ENCODE measurements at places on chromosomes 1 and 21.

DNA sequence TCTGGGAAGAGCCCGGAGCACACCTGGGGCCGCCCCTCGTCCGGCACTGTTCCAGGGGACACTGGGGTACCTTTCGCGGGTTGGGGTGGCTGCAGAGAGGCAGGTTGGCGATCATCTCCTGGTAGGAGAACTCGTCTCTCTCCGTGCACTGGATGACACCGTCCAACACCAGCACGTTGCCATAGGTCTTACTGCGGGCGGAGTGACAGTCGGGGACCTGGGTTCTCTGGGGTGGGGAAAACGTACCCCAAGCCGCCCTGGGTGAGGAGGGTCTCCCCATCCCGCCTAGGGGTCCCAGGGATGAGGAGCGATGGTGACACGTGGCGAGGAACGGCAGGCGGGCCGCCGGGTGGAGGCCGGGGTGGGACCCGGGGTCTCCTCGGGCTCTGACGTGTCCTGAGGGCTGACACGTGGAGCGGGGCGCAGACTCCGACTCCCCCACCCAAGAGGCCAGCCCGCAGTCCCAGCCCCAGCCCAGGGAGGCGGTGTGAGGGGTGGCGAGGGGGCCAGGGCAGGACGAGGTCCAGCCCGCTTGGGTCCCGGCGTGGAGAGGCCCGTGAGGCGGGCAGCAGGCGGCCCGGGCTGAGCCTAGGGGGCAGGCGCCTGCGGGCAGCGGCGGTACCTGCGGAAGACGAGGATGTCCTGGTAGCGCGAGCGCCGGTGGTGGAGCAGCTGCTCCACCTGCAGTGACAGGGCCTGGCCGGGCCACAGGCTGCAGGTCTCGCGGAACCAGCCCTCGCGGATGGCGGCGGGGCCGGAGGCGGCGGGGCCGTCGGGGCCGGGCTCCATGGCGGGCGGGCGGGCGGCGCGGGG lies 457 bp downstream of the SRM start:
- DNase-seq = no peak

GRCh38 chr1:41572224-41572623 lies 87.7 kb upstream of the EDN2 start:
- no peak for DNase-seq

DNA sequence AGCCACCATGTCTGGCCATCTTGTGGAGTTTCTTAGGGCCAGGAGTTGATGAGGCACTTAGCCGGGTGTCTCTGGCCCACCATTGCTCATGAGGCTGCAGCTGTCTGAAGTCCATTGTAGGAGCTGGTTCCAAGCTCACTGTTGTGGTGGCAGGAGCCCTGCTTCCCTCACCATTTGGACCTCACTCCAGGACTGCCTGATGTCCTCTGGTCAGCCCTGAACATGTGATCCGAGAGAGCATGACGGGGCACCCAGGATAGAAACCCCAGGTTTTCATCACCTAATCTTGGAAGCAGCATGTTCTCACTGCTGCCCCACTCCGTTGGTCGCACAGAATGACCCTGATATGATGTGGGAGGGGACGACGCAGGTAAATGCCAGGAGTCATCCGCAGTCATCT lies 56.2 kb upstream of the FAM3B start:
- no peak for DNase-seq

- DNase-seq = no peak
These were observed 127.4 kb upstream of the KIAA1614 start for GRCh38 chr1:180785291-180785690.

DNA sequence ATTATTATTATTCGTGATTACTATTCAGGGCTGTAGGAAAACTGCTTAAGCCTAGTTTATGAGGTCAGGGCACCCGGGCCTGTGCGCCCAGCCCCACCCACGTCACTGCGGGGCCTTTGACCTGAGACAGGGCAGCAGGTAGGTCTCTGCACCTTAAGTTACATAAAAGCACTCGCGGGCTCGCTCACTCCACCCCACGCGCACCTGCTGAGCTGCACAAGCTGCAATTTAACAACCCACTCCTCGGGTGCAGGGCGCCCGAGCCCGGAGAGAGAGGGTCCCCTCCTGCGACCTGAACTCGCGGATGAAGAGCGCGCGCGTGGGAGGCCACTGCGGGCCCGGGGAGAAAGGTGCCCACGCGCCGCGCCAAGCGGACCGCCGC lies 477 bp downstream of the ICMT start:
- DNase-seq = no peak

DNA sequence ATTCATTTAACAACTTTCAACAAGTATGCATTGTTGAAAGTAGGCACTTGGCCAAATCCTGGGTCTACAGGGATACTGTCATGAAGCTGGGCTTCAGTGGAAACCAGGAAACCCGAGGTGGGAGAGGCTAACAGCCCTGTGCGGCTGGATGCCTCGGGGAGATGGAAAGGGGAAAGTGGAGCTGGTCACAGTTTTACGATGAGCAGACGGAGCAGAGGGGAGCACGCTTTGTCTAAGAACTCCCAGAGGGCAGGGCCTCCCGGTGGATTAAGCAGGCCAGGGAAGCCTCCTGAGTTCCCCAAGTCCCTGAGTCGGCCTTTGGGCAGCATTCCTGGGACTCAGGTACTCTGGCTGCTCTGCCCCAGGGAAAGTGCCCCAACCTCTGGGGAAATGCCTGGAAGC lies 23.8 kb downstream of the STUM start:
- no peak for DNase-seq

GRCh38 chr1:18932387-18932786 lies 24.1 kb downstream of the IFFO2 start:
- DNase-seq = no peak

DNA sequence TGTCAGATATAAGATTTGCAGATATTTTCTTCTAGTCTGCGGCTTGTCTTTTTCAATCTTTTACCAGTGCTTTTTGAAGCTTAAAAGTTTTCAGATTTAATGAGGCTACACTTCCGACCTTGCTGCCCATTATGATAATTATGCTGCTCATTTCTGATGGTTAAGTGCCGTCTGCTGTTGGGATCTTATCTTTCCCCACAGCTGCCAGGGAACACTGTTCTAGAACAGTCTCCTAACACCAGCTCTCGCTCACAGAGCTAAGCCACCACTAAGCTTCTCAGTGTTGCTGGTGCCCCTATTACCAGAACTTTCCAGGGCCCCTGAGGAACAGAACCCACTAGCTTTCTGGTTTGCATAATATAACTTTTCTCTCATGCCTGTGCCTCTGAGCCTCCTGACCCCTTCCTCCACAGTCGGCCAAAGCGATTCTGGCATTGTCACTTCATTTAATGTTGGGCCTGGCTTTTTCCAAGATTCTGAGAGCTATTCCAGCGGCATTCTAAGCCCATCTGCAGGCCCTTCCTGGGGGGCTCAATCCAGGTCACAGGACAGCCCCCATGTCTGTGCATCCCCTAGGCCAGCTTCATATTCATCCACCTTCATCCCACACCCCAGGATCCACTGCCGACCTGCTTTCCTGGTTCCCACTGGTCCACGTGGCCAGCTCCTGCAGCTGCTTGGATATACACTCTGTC lies 237.0 kb downstream of the PTPRU start:
- DNase-seq = no peak

- no peak for DNase-seq
These were observed 100.2 kb downstream of the GREM2 start for GRCh38 chr1:240511789-240512188.

DNA sequence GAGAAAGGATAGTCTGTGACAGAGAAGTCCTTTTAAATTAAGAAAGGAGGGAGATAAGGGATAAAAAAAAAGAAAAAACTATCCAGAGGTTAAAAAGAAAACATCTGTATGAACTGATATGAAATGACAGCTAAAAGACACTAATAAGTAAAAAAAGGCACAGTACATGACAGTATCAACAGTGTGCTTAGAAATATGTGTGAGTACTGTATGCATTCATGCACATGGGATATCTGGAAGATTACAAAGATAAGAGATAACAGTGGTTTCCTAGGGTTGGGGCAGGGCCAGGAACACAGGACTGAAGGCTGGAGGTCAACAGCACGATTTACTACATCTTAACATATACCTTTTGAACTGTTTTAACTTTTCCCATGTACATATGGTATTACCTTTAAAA lies 13.3 kb downstream of the PTP4A2 start:
- no peak for DNase-seq

DNA sequence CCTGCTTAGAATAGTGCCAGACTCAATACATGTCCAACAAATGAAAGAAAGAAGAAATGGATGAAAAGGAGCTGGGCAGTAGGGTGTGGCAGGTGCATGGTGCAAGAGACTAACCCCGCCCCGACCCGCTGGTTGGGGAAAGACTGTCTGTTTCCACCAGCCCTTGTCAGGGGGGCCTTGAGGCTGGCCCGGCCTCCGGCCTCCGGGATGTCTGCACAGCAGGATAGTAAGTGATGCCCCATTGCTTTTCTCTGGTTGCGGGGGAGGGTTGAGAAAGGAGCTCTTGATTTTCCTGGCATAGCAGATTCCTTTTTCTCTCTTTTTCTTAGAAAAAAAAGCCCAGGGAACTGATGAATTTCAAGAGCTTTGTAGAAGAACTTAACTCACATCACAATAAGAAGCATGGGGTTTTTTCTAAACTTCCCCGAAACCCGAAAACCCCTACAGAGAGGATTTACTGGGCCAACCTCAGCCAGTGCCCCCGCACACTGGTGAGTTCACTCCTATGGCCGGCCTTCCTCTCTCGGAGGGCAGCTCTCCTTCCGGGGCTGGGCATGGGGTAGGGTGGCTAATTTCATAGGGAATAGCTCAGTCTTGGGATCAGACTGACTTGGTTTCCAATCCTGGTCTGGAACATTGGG lies 12.5 kb upstream of the TTC22 start:
- DNase-seq = no peak

- no peak for DNase-seq
These were observed 5.7 kb downstream of the TPM3 start for GRCh38 chr1:154186177-154186576.

- DNase-seq = no peak
These were observed 564.7 kb downstream of the PTPRU start for GRCh38 chr1:29801003-29801402.

DNA sequence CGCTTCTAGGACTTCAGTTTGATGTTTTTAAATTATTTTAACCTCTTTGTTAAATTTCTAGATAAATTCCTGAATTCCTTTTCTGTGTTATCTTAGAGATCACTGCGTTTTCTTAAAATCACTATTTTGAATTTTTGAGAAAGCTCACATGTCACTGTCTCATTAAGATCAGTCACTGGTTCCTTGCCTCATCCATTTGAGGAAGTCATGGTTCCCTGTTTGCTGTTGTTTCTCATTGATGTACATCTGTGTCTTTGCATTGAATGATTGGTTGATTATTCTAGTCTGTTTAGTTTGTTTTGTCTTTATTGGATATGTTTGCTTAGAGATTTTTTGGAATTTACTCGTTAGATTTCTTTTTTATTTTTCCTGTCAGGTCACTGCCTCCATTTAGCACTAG lies 50.1 kb downstream of the CRP start:
- no peak for DNase-seq

DNA sequence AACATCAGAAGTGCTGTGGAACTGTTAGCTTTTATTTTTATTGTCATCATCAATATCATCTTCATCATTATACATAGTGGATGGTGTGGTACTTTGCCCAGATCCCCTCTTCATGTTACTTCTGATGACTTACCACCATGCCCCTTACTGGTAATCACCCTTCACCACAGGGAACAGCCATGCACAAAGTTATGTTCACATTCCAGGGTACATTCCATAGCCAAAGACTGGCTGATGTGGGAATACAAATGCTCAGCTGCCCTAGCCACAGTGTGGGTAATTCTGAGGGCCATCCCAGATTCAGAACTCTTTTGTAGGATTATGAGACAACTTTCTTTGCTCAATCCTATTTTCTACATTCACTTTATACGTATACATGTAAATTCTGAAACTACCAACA lies 691.3 kb upstream of the CXADR start:
- peak; percentile 18 for DNase-seq

- no peak for DNase-seq
These were observed 63.5 kb downstream of the AKT3 start for GRCh38 chr1:243786531-243786930.

DNA sequence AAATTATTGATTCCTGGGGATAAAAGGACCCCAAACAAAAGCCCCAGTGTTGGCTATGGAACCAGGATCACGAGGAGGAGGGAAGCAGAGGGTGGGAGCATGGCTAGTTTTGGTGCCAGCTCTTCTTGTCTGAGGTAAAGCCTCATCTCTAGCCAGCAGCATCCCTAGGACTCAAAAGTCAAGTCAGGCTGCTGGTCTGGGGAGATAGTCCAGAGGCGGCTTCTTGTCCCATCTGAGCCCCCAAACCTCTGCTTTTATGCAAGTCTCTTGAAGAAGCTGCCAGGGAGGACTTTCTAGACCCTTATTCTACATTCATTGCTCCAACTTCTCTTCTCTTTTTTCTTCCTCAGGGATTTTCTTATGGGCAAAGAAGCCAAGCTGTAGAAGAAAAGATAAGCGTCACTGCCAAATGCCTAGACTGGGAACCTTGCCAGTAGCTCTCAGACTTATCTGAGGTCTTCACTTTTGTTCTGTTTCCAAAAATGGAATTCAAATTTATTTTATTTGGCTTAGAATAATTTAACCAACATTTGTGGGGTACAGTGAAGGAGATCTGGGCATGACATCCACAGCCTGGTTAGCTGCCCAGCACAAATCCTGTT lies 6.9 kb upstream of the ANKRD35 start:
- no peak for DNase-seq

DNA sequence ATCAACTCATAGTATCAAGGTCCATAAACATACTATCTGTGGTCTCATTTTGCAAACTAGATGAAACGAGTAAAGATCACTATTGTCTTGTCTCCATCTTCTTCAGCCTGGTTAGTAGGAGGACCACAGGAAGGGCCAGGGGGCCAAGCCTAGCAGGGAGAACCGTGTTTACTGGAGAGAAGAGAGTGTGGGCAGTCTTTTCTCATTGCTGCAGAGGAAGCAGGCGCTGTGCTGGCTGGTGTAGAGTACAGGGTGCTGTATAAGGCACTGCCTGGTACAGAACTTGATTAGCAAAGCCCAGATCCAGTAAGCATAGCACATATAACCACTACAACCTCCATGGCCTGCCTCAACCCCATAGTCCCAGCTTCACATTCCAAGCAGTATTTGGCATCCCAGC lies 10.0 kb upstream of the B4GALT3 start:
- DNase-seq = no peak

GRCh38 chr1:235919833-235920441 lies 53.2 kb upstream of the LYST start:
- peak; percentile 61 for DNase-seq

DNA sequence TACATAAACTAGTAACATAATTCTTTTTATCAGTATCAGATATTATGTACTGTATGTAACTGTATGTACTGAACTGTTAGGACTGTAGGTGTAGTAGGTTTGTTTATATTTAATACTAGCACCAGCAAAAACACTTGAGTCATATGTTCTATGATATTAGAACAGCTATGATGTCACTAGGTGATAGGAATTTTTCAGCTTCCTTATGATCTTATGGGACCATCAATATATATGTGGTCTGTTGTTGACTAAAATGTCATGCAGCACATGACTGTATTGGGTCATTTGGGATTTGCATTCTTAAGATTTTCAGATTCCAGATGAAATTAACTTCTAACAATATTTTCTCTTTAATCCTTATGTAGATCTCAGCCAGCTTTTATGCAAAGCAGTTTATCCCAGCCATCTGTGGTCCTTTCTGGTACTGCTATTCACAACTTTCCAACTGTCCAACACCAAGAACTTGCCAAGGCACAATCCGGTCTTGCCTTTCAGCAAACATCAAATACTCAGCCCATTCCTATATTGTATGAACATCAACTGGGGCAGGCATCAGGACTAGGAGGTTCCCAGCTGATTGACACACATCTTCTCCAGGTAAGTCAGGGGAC lies 38.3 kb upstream of the MYOCOS start:
- DNase-seq = no peak

GRCh38 chr1:201214461-201214860 lies 23.8 kb downstream of the IGFN1 start:
- DNase-seq = no peak

- DNase-seq = peak; percentile 68
These were observed 226.6 kb upstream of the ZRANB2 start for GRCh38 chr1:71307451-71307850.
